Fibroblast of skin of back (primary cell): ENCODE measurements at places on chromosomes 3 and 15.

DNA sequence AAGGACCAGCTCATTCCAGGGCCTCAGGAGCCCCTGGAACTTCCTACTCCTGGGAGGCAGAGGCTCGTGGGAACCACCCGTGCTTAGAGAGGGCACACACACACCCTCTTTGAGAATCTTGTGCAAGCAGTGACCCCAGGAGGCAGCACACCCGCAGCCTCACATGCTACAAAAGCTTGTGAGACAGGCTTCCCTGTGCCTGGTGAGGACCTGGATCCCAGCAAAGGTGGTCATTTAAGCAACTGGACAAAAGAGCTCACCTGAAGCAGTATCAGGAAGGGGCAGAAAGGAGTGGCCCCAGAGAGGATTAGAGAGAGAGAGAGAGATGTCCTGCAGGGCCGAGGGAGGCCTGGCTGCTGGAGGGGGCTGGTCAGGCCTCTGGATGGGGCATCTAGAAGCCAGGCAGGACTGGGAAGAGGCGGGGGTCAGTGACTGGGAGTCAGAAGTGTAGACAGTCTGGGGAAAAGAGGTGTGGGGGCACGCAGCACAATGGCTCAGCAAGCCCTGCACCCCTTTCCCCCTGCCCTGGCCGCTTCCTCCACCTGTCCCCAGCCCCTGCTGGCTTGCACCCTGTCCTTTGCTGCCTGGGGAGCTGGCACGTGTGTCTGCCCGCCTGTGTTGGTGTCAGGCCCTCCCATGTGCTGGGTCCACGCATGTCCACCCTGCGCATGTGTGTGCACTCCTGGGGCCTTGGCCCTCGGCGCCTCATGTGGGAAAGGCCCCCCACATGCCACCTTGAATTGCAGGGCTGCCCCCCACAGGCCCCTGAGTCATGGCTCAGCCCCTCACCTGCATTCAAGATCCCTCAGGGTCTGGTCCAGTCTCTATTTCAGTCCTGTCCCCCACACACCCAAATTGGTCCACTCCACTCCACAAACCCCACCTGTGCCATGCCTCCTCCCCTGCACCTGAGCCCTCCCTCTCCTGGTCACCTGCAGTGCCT, 36.9 kb downstream of the TSPAN3 start:
- no peak for DNase-seq

GRCh38 chr15:52103217-52104207, 9.1 kb downstream of the BCL2L10 start:
- peak; percentile 92 for DNase-seq

- no peak for DNase-seq
Measured at GRCh38 chr15:95016511-95017229, 785.3 kb downstream of the MCTP2 start.

GRCh38 chr15:99522288-99522687, 43.5 kb upstream of the MEF2A start:
- no peak for DNase-seq

DNA sequence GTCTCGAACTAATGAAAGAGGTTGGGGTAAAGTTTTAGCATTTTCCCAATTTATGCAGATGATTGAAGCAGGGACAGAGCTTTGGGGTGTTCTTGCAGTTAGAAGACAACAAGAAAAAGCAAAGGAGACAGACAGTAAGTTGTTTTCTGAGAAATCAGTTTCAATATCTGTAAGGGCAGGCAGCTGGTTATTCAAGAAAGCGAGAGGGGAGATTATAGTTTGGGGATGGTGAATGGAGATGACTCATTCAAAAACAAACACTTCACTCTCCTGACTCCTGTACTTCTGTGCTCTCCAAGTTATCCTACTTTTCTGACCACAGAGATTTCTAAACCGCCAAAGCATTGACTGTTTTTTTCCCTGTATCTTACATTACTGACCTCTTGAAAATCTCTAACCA, 352.0 kb downstream of the GAP43 start:
- peak; percentile 82 for DNase-seq
